Right ventricle myocardium superior (tissue), 1 donor: ENCODE measurements at places on chromosomes 3 and 15. TPM values are rescaled to one million over a fixed set of nuclear protein-coding genes. Genes with fewer than 3 reads are reported as not detected.

DNA sequence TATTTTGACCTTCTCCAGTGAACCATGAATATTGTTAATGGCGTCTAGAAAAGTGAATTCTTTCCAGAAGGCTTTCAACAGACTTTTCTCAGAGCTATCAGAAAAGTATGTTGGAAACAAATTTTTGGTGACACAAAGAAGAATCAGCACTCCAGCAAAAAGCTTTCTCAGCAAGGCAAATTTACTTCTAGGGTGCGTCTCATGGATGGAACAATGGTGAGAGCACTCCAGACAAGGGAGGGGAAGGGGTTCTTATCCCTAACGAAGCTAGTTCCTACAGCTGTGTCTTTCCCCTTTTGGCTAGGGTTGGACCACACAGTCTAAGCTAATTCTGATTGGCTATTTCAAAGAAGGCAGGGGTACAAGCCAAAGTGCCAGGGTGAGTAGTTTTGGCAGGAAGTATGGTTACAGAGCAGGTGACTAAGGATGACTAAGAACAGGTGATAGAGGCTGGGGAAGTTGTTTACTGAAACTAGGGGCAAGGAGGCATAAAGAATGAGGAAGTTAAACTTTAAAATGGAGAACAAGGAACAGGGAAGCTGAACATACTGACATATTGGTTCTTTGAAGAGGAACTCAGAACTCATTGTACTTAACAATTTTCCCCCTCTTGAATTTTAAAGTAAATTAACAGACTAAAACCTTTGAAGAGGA, 959.8 kb downstream of the NAALADL2 start:
- DNase-seq = no peak

DNA sequence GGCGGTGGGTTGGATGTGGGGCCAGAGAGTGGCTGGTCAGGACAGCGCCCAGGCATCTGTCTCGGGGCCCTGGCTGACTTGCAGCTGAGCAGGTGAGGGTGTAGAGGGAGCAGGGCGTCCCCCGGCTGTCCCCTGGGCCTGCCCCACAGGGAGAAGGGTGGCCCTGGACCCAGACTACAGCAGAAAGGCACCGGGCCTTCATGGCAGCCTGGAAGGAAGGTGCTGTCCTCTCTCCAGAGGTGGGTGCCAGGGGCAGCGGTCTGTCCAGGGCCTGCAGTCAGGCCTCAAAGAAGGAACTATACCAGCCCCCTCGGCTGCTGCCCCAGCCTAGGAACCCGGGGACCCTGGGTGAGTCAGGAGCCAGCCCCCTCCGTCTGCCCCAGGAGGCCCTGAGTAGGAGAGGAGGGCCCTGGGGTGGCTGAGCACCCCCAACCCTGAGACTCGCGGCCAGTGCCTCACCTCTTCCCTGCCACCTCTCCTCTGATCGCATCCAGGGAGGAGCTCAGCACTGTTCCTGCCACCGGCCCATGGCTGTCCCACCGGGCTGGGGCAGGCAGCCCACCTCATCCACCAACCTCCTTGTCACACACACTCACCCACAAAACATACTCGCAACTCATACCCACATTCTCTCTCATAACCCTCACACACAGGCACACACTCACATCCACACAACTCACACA, 133.5 kb downstream of the FBLN2 start:
- DNase-seq = no peak

DNA sequence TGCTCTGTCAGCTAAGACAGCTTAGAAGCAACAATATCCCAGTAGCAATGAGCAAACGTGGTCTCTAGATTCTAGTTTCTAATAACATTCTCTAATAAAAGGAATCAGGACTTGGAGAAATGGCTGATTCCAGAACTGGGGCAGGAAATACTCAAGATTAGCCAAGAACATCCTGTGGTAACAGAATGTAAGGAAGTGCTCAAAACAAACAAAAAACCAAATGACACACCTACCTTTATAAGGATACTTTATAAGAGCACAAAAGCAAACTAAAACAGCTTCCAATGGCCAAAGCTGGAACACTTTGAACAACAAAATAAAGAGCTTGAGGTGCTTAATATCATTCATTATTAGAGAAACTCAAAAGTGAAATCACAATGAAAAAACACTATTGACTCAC, 33.1 kb upstream of the EIF5A2 start:
- no peak for DNase-seq

DNA sequence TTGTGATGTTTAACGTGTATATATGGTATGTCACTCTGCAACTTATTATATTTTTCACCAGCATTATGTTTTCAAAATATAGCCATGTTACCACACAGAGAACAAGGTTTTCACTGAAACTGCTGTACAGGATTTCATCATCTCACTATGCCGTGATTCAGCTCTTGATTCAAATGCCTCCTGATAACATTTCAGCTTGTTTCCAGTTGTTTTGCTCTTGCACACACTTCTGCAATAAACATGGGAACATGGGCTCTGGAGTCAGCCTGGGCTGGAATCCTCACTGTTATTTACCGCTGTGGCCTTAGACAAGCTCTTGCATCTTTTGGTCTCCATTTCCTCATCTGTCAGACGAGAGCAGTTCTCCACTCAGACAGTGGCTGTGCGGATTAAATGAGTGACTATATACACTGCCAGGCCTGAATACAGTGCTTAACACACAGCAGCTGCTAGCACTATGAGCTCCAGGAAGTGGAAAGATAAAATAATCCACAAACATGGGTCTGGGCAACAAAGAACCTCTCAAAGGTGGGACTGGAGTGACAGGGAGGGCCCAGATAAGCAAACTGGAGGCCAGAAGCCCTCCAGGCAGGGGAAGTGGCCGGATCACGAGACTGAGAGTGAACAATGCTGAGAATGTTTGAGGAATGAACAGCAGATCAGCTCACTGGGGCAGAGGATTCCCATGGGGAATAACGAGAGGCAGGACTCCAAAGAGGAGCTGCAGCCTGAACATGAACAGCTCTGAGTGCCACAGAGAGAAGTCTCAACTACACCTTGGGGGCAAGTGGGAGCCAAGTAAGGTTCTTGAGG, 17.7 kb downstream of the NTRK3 start:
- DNase-seq = no peak

- DNase-seq = no peak
Measured at GRCh38 chr3:172711454-172711795, 558 bp upstream of the NCEH1 start.

GRCh38 chr3:194787650-194788049, 102.0 kb downstream of the FAM43A start:
- DNase-seq = no peak

DNA sequence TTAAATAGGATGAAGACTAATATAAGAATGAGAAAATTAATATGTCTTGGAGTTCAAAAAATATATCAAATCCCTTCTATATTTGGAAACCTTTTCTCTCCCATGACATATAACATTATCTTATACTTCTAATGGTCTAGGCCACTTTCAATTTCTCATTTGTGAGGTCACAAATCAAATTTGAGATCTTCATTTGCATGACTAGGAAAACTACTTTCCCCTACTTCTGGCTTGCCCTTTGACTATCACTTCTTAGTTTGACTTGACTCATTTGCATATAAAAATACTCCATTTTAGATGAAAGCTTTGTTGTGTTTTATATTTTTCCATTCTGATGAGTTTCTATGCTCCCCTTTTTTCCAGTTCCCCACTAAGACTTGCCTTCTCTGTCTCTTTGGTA, 598.6 kb upstream of the TBL1XR1 start:
- no peak for DNase-seq

GRCh38 chr3:45972534-45973402, 22.9 kb downstream of the FYCO1 start:
- no peak for DNase-seq

CPA3 gene
- 2.1 TPM for total RNA-seq

IL17RD gene
- 5.0 TPM for total RNA-seq

GREM1 gene
- not detected for total RNA-seq

MUC20 gene
- total RNA-seq = 5.4 TPM
